ENCODE measurements at places on chromosomes 11 and 22. TPM values are rescaled to one million over a fixed set of nuclear protein-coding genes. Genes with fewer than 3 reads are reported as not detected.

DNA sequence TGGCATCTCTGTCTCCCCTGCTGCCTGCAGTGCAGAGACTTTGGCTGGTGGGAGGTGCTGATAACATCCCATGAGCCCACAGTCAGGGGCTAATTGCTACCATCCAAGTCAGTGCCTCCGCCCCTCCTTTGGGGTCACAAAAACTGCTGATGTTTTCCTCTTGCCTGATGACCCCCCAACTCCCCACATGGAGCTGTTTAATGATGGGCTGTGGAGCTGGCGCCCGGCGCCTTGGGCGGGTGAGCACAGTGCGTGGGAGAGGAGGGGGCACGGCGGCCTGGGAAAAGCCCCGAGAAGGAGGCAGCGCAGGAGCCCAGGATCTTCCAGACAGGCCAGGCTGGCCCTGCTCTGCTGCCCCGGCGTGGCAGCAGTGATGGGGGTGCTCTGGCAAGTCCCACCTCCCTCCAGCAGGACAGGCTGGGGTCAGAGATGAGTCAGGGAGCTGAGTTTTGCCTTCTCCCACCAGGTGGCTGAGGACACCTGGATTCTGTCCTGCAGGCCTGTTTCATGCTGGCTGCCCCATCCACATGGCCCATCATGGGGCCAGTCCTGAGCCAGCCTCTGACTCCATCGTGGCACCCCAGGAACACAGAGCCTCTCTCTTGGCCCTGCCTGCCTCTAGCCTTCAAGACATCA, 43.8 kb downstream of the NECTIN1 start:
- no peak overlapping the region for H3K4me3 ChIP-seq
- no peak for DNase-seq
- no peak overlapping the region for H3K27ac ChIP-seq
- H3K27me3 ChIP-seq, result no peaks in the 10 kb centered on the region
- peaks cover 15% of the 10 kb centered on the region for H3K4me1 ChIP-seq

- no peak overlapping the region for H3K27ac ChIP-seq
- no peaks in the 10 kb centered on the region for H3K36me3 ChIP-seq
- no peak overlapping the region for H3K4me3 ChIP-seq
- H3K27me3 ChIP-seq, result no peaks in the 10 kb centered on the region
- H3K4me1 ChIP-seq, result no peaks in the 10 kb centered on the region
- DNase-seq, result peak; percentile 89
Observed at GRCh38 chr11:14300661-14301304, 58.2 kb downstream of the RRAS2 start.

DNA sequence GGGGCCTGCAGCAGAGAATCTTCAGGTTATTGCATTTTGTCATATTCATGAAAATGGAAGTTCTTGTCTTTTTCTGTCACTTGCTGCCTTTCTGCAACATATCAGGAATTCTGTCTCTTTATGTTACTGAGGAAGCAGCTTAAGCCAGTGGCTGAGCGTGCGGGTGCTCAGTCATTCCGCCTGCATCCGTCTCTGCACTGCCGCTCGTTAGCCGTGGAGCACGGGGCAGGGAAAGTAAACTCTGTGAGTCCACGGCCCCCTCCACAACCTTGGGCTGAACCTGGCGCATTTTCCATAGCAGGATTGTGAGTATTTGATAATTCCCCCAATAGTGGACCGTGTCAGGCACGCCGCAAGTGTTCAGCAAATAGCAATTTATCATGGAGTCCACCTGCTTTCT, 1007.7 kb downstream of the BRD1 start:
- H3K27ac ChIP-seq, result no peak overlapping the region
- no peaks in the 10 kb centered on the region for H3K27me3 ChIP-seq
- no peaks in the 10 kb centered on the region for H3K4me1 ChIP-seq
- no peaks in the 10 kb centered on the region for H3K36me3 ChIP-seq

DNA sequence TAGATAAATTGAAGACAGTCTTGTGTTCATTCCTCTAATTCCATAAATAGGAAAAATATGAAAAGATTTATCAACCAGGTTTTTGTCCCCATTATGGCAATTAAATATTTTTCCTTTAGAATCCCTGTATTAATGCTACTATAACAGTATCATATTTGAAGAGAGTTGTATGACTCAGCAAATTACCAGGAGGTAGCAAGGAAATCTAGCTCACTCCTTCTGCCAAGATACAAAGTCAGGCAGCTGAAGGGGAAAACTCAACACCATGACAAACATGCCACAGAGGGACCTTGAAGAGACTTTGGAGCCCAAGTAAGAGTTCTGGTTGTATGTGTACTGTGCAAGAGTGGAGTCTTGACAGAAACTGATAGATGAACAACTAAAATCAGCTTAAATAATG, 143.3 kb downstream of the GUCY1A2 start:
- H3K27ac ChIP-seq, result no peak overlapping the region
- H3K36me3 ChIP-seq, result no peaks in the 10 kb centered on the region
- no peaks in the 10 kb centered on the region for H3K4me1 ChIP-seq

Gene SCGB2A2
- total RNA-seq, result not detected

Gene NCR3LG1
- 0.62 TPM for total RNA-seq

DNA sequence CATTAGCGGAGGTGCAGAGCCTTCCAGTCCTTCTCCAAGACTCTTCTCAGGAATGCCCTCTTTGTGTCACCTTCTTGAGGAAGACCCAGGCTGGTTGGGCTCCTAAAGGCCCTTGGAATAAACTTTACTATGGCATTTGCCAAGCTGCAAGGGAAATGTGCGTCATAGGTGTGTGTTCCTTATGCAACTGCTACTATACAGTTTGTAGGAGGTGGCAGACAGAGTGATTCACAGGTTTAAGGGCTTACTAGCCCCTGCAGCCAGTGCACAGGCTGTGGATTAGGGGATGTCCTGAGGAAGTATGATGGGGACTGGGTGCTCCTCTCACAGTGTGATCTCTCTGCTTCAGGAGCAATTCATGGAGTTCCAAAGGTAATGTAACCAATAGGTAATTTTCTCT, 74.6 kb downstream of the TENM4 start:
- H3K27me3 ChIP-seq, result no peaks in the 10 kb centered on the region
- H3K36me3 ChIP-seq, result no peaks in the 10 kb centered on the region
- H3K4me3 ChIP-seq, result no peak overlapping the region
- H3K27ac ChIP-seq, result no peak overlapping the region

DNA sequence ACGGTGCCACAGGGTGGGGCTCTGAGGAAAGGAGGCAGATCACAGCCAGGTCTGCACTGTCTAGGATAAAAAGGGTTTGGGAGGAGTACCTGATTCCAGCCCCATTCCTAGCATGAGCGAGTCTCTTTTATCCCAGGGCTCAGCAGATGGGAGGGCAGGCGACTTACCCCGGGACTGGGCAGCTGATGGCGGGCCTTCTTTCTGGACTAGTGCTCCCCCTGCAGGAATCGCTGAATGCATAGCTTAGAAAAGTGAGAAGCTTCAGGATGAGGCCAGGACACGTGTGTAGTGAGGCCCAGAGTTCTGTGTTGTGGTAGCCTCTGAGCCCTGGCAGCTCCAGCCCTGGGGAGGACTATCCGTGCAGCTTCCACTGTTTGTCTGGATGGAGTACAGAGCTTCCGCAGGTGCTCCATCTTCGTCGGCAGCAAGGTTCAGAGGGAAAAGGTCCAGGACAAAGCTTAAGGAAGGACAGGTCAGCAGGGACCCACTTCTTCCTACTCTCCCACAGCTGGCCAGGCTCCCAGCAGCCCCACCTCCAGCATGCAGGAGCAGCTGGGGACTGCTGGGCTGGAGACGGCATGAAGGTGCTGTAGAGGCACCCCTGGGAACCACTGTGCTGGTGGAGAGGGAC, 30.4 kb downstream of the COMMD9 start:
- H3K36me3 ChIP-seq, result no peaks in the 10 kb centered on the region
- H3K27me3 ChIP-seq, result no peaks in the 10 kb centered on the region
- peaks cover 5% of the 10 kb centered on the region for H3K4me1 ChIP-seq
- peak; percentile 87 for DNase-seq
- H3K27ac ChIP-seq, result no peak overlapping the region
- no peak overlapping the region for H3K4me3 ChIP-seq

Gene CNGA4
- 1.7 TPM for total RNA-seq

Gene KCNJ11
- total RNA-seq, result 2.2 TPM

DNA sequence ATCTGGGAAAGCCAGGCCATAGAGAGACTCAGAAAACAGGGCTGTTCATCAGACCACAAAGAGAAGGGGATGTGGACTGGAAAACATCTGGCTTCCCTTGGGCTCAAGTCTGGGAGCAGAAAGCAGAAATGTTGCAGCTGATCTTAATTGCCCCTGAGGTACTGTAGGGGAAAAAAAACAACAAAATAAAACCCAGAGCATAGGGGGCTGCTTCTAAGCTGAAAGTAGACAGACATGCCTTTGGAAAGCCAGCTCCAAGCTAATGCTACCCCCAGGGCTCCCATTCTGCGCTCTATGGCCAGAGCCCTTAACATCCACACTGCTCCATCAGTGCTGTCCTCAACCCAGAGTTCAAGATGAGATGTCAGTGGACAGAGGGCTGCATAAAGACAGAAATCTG, 2.0 kb upstream of the PACSIN3 start:
- no peaks in the 10 kb centered on the region for H3K4me1 ChIP-seq
- H3K27ac ChIP-seq, result peak overlapping the region; percentile 29
- peaks cover 23% of the 10 kb centered on the region for H3K27me3 ChIP-seq
- DNase-seq, result no peak
- H3K4me3 ChIP-seq, result no peak overlapping the region

GRCh38 chr11:34975482-34975881, 59.1 kb downstream of the PDHX start:
- no peak for DNase-seq
- H3K27me3 ChIP-seq, result no peaks in the 10 kb centered on the region
- H3K36me3 ChIP-seq, result peaks cover 48% of the 10 kb centered on the region
- no peak overlapping the region for H3K27ac ChIP-seq
- H3K4me3 ChIP-seq, result peak overlapping the region; percentile 42

DNA sequence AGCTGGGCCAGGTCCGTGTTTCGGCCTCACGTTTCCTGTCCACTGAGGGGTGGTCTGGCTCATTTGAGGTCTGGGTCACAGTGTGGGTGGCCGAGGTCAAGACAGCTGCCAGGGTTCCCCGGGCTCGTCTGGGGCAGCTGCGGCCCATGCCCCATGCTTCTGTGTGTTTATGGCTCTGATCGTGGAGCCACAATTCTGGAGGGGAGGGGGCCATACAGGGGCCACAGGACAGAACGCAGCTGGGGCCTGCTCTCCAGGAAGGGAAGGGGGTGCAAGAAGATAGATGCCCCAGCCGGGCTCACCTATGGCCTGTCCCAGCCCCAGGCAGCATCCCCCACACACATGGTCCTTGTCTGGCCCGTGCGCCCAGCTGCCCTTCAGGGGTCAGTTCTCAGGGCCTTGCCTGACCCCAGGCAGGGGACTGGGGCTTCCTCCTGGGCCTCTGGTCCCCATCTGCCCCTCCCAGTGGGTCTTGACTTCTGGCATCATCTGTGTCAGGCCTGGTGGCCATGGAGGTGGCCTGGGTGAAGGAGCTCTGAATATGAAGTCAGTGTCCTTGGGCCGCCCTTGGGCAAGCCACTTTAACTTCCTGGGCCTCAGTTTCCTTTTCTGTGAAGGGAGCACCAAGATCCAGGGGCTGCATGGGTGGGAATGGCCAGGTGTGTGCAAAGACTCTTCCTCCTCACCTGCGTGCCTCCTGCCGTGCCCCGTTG, 8.4 kb downstream of the TSPAN32 start:
- no peak overlapping the region for H3K4me3 ChIP-seq
- H3K27ac ChIP-seq, result no peak overlapping the region
- DNase-seq, result no peak
- H3K27me3 ChIP-seq, result no peaks in the 10 kb centered on the region
- H3K4me1 ChIP-seq, result no peaks in the 10 kb centered on the region
- H3K36me3 ChIP-seq, result no peaks in the 10 kb centered on the region

All from endodermal cell (in vitro differentiated cells).